AG08395 (cell line): ENCODE measurements at places on chromosomes 6 and 20.

- no peak for DNase-seq
Measured at GRCh38 chr6:37748118-37748517, 50.4 kb upstream of the MDGA1 start.

- no peak for DNase-seq
Measured at GRCh38 chr6:159908979-159909378, 18.2 kb downstream of the MAS1 start.

- DNase-seq = no peak
Measured at GRCh38 chr20:5890773-5891441, 59.4 kb downstream of the TRMT6 start.

DNA sequence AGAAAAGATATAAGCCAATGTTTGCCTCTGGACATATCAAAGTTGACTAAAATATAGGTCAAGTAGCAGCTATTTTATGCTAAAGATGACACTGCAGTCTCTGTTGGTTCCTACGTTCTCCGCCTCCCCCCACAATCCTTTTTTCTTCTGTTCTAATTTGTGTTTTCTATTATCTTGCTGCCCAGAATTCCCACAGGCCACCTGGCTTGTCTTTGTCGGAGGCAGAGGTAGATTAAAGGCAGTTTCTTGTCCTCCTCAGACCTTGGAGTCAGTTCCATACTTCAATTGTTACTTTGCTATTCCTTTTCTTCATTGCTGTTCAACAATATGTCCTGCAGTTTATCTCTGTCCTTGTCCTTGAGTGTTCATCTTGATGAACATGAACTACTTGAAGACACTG, 3.6 kb upstream of the ELOVL5 start:
- DNase-seq = no peak

- DNase-seq = no peak
Measured at GRCh38 chr6:133504761-133505160, 263.6 kb downstream of the EYA4 start.

- no peak for DNase-seq
Measured at GRCh38 chr6:33808641-33809180, 4.9 kb upstream of the MLN start.

DNA sequence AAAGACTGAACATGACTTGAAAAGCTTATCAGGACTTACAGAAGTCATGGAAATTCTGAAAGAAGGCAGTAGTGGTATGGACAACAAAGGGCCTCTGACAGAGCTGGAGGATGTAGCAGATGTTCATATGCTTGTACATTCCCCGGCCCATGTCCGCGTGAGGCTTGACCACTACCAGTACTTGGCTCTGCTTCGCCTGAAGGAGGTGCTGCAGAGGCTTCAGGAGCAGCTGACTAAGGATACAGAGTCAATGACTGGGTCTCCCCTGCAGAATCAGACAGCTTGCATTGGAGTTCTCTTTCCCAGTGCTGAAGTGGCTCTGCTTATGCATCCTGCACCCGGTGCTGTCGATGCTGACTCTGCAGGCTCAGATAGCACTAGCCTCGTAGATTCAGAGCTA, 29.2 kb downstream of the TAF11 start:
- DNase-seq = no peak

DNA sequence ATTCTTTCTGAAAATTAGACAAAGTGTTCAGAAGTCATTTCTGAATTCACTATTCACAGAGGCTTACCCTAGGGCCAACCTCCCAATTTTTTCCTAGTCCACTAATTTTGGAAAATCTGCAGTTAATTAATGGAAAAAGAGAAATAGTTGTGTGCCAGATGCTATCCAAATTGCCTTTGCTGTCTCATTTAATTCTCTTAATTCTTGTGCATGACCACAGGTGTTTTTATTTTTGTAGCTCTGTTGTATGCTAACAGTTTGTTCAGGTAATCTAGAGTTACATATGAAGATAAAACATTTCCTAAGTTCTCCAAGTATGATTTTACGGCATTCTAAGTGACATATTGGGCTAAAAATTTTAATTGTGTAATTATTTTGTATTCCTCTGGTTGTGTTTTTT, 96.8 kb downstream of the SCAF8 start:
- DNase-seq = no peak

- no peak for DNase-seq
Measured at GRCh38 chr6:43091436-43091991, 15.4 kb downstream of the PTK7 start.

GRCh38 chr6:30130179-30130679, 5.7 kb upstream of the TRIM40 start:
- no peak for DNase-seq

- no peak for DNase-seq
Measured at GRCh38 chr6:4352731-4353130, 217.4 kb upstream of the ECI2 start.

DNA sequence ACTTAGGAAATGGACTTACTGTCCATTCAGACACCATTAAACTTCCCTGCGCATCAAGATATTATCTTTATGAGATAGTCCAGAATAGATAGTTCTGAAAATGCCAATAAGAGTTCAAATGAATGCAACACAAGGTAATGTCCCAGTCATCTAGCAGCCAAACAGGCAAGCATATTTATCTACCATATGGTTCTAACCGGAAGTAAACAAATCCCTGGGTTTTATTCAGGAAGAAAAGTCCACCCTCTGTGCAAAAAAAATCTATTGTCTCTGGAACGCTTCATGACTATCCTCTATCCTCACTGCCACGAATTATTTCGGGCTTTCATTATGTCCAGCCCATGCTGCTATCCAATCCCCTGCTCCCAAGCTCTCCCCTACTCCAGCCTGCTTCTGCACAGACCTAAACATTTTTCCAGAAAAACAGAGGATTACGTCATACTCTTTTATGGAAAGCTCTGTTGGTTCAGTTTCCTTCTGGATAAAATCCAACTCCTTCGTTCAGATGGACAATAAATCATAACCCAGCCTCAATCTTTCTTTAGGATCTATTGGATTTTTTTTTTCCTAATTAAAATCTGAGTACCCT, 11.4 kb downstream of the PPIL6 start:
- peak; percentile 40 for DNase-seq

- DNase-seq = peak; percentile 99
Measured at GRCh38 chr20:31879143-31879987, 8.9 kb downstream of the TTLL9 start.

DNA sequence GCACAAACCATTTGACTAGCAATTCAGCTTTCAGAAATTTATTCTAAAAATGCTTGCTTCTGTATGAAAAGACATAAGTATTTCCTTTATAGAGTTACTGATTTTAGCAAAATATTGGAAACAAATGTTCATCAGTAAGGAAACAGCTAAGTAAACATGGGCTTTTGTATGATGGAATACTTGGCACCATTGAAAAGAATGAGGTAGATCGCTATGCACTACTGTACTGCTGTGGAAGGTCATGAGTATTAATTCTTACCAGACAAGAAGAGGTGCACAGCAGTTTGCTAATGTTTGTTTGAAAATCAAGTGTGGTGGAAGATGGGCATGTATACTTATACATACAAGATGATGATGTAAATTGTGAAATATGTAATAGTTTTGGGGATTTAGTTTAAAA, 73.0 kb downstream of the FARS2 start:
- no peak for DNase-seq

- DNase-seq = peak; percentile 45
Measured at GRCh38 chr20:47220161-47220582, 136.3 kb downstream of the ZMYND8 start.

- no peak for DNase-seq
Measured at GRCh38 chr6:11140056-11140455, 28.5 kb upstream of the ERVFRD-1 start.

- no peak for DNase-seq
Measured at GRCh38 chr20:45098103-45098773, 2.7 kb downstream of the KCNS1 start.

DNA sequence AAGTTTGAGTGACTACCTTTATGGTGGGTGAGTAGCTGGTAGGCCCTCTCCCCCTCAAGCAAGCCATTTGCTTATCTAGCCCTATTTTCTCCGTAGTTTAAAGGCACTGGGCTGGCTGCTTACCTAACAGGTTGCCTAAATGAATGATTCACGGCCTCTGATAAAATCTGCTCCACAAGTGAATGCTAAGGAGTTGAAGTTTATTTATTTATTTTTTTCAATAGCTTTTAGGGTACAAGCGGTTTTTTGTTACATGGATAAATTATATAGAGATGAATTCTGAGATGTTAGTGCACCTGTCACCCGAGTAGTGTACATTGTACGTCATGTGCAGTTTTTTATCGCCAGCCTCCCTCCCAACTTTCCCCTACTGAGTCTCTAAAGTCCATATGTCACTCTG, 8.3 kb upstream of the CDH26 start:
- no peak for DNase-seq

GRCh38 chr6:71029555-71029954, 72.7 kb upstream of the B3GAT2 start:
- DNase-seq = no peak

- DNase-seq = no peak
Measured at GRCh38 chr6:168876956-168877355, 376.7 kb downstream of the THBS2 start.

DNA sequence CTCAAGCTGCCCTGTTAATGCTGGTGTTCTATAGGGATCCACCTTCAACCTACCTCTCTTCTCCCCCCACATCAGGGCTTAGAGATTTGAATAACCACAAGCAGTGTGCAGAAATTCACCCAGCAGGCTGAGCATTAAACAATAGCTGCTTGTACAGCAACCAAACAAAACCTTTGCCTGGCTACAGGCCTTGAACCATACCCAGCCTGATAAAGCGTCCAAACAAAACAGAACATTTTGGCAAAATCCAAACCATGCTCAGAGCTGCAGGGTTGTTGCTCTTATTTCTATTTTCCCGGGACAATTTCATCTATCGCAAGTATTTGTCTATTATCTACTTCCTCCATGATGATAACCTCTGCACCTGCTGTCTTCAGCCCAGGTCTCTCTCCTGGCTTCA, 142.3 kb downstream of the UNC5CL start:
- no peak for DNase-seq

GRCh38 chr20:23277316-23277715, 73.3 kb upstream of the NXT1 start:
- no peak for DNase-seq

DNA sequence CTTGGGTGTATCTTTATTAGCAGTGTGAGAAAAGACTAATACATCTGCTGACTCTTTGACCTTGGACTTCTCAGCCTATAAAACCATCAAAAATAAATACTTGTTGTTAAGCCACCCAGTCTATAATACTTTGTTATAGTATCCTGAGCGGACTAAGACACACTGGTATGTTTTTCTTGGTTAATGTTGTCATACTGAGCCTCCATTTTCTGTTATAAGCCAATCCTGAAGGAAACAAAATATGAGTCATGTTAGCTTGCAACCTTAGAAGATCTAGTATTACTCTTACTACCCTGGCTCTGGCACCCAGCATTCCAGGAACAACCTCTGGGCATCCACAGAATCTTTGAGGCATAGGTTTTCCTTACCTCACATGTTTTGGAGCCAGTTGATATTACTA, 307.2 kb downstream of the FRK start:
- no peak for DNase-seq

- DNase-seq = no peak
Measured at GRCh38 chr20:10992731-10993130, 318.9 kb upstream of the JAG1 start.

DNA sequence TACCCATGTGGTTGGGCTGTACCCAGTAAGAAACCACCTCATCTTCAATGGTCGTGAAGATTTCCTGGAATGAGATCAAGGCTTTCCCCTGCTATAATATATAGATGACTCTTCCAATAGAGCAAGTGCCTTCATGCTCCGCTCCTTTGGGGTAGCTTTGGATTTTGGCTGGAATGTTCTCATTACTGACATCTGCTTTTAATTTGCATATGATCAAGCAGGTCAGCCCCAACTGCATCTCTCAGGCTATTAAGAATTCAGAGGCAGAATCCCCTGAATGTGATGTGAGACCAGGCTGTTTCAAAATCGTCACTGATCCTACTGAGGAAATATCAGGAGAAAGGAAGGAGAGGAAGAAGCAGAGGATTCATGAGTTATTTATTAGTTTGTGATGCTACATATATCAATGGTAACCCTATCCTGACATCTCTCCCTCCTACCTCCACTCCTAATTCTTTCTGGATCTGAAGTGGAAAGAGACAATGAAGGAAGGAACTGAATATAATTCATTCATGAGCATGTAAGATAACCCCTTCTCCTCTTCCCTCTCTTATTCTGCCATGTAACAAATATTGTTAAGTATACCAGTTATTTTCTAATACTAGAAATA, 47.6 kb upstream of the FUCA2 start:
- no peak for DNase-seq

GRCh38 chr6:132571774-132572173, 1.7 kb downstream of the TAAR6 start:
- no peak for DNase-seq

GRCh38 chr6:43428874-43429273, 1.5 kb downstream of the ABCC10 start:
- DNase-seq = no peak

DNA sequence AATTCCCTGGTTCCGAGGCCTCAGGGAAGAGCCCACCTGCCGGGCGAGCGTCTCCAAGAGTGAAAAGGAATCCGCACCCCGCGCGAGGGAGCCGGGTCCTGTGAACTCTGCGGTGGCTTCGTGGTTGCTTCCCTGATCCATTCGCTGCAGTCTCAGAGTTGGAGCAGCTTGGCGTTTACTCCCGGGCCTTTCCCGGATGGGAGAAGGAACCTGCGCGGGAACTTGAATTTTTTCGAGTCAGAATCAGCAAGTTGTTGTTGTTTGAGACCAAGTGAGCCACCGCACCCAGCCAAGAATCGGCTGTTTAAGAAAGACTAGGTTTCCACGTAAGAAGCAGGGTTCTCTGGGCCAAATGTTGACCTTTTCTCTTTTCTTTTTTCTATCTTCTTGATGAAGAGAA, 12.9 kb downstream of the PRSS16 start:
- no peak for DNase-seq

DNA sequence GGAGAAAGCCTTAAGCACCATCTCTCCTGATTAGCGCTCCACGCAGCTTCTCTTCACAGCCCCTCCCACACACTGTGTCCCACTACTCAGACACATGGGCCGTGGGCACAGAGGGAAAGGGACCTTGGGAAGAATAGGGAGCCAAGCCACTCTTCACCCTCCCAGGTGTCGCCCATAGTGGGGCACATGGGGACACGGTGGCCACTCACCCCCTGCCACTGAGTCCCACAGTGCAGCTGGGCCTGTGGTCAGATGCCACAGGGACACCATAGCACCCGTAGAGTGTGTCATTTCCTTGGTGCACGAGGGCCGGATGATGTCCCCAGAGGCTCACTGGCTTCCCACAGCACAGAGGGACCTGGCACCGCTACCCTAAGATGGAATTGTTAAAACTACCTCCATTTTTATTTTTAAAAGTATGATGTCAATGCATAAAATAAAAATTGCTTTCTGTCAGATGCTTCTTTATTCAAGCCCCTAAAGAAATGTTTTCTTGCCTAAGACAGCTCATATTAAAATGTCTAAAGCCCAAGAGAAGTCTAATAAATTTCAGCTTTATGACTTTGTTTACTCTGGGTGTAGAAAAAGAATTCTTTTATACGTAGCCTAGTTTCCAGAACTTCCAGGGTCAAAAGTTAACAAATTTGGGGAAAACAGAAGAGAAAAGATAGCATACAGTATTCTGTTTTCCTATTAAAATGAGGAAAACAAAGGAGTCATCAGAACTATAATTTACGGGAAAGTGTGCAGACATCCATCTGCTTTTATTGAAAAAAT, 191.0 kb upstream of the SNX9 start:
- DNase-seq = no peak

- DNase-seq = no peak
Measured at GRCh38 chr6:48835421-48835958, 627.6 kb downstream of the MMUT start.

- peak; percentile 98 for DNase-seq
Measured at GRCh38 chr20:3781153-3781910, at the start of gene SPEF1. Gene SPEF1 (minus strand): TSS chr20:3781448. CDS start chr20:3781287, 161 bp downstream.

- no peak for DNase-seq
Measured at GRCh38 chr6:111096246-111096645, 8.9 kb downstream of the SLC16A10 start.
